ENCODE measurements at places on chromosomes 5 and 9.

DNA sequence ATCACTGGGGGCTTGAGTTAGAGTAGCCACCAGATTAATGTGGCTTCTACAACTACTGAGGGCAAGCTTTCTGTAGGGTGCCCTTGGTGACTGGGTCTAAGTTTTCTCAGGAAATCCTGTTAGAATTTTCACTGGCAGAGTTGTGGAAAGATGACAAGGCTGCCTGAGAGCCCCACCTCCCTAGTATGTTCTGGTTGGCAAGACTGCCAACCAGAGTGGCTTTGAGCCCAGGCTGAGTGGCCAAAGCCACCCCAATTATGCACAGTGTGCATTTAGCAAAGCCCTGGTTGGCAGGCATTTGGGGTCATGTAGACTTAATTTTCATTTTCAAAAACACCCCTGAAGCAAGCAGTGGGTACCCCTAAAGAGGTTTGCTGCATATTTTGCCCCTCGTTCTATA lies 136.7 kb upstream of the HAPLN1 start:
- DNase-seq: no peak

DNA sequence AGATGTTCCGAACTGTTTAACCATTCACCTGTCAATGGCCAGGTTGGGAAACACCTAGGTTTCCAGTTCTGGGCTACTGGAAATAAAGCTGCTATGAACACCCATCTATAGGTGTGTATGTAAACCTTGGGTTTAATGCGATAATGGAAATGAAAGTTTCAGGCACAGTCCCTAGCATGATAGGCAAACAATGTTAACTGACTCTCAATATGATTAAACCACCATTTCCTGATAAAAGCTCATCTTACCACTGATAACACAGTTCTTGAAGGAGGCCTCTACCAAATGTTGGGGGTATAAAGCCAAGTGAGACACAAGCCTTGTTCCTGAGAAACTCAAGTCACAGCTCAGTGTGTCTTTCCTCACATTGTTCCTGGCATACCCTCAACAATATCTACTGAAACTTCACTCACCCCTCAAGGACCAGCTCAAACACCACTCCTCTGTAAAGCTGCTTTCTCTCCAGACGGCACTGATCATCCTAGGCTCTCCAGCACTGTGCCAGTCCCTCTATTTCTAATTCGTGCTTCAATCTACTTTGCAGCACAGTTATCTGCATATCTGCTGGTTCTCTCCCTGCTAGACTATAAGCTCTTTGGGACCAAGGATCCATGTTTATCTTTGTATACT lies 15.8 kb downstream of the RAB14 start:
- no peak for DNase-seq

GRCh38 chr9:13673348-13673747 lies 393.9 kb upstream of the MPDZ start:
- no peak for DNase-seq

DNA sequence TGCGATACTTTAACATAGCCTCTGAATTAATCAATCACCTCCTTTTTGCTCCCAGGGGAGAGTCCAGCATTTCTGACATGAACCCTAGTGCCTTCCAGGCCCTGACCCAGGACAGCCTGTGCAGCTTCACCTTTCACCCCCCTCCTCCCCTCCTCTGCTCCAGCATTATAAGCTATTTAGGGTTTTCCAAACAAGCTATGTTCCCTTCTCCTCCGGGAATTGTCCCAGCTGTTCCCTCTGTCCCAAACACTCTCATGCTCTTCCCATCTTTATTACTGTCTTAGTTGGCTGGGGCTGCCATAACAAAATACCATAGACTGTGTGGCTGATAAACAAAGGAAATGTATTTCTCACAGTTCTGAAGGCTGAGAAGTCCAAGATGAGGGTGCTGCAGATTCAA lies 161.5 kb downstream of the EBF1 start:
- no peak for DNase-seq

GRCh38 chr5:140025736-140026135 lies 17.4 kb downstream of the NRG2 start:
- DNase-seq: no peak

GRCh38 chr5:126931963-126932660 lies 98.2 kb downstream of the MARCHF3 start:
- DNase-seq: no peak

- DNase-seq: no peak
Measured at GRCh38 chr5:7759257-7759871, 91.6 kb downstream of the CFAP90 start.

DNA sequence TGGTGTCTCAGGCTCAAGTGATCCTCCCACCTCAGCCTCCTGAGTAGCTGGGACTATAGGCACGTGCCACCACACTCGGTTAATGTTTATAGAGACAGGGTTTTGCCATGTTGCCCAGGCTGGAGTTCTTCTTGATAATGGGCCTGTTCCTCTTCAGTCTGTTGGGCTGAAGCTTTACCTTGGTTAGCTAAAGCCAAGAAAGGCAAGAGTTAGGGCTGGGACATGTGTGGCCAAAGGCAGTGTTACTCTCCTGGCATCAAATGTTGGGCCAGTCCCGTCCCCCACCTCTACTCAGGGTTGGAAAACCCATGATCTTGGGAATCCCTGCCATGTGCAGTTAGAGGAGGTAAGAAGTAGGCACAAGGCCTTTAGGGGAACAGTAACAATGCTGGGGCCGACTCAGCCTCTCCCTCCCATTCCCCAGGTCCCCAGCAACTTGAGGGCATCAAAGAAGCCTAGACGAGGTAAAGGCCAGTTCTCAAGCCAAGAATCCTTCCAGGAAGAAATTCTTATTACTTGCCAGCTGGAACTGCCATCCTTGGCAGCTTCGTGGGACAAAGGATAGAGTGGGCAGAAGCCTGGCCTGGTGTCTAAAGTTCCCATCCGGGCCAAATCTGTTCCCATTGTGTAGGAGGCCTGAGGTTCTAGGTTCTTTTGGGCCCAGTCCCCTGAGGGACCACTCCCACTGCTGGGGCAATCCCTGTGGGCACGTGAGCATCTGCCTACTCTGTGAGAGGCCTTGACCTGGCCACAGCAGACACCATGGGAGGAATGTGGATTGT lies 4.5 kb downstream of the EGR1 start:
- DNase-seq: no peak

DNA sequence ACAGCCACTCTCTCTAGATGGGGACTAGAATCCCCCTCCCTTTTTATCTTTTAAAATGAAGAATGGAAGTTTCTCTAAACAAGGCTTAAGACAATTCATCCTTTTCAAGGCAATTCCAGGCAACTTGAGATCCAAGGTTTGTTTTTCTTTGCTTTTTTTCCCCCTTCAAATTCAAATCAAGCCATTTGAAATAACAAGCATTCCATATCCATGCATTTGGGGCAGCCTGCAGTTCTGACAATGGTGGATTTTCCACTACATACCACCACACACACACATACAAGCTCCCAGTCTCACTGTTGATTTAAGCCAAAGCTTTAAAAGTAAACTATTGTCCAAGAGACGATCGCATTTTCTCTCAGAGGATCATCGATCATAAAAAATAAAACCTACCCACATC lies 424 bp downstream of the INSYN2B start:
- no peak for DNase-seq

- DNase-seq: no peak
Measured at GRCh38 chr5:180380856-180381255, 27.7 kb upstream of the GFPT2 start.

- DNase-seq: no peak
Measured at GRCh38 chr5:66454186-66455078, 141.8 kb upstream of the MAST4 start.

DNA sequence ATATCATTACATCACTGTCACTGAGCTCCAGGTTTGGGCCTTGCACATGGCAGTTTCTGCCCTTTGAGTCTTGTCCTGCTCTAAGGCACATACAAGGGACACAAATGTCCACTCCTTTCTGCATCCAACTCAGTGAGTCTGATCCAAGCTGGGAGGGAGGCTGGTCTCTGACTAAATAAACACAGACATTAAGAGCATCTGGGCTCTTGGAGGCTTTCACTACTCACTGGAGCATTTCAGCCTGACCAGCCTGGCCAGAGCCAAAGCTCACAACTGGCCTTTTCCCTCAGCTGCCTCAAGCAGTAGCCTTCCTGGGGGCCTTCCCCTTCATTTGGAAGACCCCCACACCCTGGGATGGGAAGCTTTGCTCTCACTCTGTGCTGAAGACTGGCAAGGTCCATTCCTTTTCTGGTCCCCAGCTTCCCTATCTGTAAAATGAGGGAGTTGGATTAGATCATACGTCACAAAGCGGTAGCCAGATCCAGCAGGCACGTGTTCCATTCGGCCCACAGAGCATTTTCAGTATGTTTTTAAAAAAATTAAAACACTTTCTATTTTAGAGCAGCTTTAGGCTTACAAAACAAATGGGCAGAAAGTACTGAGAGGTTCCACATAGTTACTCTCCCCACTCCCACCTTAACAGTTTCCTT lies 58.6 kb upstream of the XPA start:
- no peak for DNase-seq

GRCh38 chr5:55306641-55307382 lies 682 bp downstream of the DHX29 start:
- no peak for DNase-seq

DNA sequence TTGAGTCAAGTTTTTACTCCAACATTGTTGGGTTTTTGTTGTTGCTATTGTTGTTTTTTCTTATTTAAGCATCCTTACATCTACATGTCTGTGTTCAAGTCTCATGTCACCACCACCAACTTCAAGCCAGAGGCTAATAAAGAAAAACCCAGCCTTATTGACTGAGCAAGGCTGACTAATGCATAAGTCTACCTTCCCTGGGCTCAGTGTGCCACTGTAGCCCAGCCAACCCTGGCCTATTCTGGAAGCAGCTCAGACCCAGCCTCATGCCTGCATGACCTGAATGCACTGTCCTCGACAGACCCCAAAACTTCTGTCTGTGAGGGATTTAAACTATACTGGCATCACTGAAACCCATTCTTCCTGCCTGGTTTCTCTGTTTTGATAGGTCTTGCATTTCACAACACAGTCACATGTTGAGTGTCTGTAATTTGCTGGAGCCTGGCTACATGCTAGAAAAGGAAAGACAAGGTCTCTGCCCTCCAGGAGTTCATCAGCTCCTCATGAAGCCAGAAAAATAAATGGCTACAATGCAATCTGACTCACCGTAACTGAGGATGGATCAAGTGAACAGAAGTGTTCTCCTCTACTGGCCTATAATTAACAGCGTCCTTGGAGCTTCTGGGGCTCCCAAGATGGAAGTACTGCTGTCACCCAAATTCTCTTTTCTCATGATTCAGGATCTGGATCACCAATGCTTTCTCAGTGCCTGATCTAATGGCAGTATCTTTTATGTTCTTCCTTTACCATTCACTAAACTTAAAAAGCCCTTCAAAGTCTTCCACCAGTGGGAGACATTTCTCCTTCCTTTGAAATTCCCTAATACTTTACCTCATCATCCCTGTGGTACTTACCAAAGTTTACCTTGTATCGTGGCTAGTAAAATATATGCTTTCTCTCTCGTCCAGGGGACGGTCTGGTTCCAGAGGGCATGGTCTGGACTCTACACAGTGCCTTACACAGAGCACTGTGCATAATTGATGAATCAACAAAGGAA lies 103.9 kb upstream of the IFNE start:
- DNase-seq: no peak

DNA sequence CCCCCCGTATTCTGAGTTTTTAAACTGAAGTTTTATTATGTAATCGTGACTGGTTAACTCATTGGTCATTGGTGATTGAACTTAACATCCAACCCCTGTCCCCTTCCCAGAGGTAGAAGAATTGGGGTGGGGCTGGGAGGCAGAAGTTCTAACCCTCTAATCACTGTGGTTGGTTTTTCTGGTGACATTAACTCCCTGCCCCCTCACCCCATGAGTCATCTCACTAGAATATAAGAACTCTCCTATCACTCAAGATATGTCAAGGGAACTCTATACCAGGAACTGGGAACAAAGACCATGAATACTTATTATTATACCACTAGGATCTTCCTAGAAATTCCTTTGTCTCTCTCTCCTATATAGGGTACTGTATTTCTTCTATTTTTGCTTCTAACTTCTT lies 52.3 kb upstream of the CAVIN4 start:
- DNase-seq: no peak

- DNase-seq: no peak
Measured at GRCh38 chr5:68798877-68799843, 294.7 kb upstream of the SLC30A5 start.

DNA sequence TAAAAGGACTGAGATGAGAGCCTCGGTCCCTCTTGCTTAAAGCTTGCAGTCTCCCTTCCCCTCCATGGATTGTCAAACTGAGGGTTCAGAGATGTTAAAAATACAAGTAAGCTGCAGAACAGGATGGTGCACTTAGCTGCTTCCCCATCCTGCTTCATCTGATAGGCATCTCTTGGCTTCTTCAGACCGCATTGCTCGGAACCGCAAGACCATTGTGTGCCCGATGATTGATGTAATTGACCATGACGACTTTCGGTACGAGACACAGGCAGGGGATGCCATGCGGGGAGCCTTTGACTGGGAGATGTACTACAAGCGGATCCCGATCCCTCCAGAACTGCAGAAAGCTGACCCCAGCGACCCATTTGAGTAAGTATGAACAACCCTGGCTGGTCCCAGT lies 65.5 kb upstream of the SAP30L start:
- DNase-seq: no peak

DNA sequence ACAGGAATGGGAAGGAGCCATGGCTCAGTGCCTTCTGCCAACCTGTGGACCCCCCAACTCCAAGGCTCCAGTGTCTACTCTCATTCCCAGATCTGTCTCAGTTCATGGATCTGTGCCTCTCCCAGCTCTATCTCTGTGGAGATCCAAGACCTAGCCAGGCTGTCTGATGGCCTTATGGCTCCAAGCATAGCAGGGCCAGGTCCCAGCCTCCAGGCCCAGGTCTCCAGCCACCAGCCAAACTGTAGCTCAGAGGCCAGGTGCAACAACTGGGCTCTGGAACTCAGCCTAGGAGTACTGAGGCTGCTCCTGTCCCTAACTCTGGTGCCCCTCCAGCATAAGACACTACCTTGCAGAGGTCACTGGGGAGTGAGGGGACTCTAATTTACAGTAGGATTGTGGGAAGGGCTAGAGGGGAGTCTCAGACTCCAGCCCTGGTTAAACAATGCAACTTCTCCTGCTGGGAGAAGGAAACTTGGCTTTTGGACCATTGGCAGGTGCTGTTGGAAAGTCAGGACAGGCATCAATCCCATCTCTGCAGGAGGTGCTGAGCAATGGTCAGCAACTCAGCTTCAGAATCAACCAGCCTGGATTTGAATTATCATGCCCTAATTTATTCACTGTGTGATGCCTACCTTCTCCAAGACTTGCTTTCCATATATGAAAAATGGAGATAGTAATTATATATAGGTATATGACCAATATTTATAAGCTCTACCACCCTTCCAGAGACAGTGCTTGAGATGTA lies 63.0 kb downstream of the PCDH1 start:
- no peak for DNase-seq

- DNase-seq: no peak
Measured at GRCh38 chr5:60687927-60688720, 11.8 kb downstream of the DEPDC1B start.

- no peak for DNase-seq
Measured at GRCh38 chr9:125968714-125969374, 221.7 kb downstream of the PBX3 start.

- no peak for DNase-seq
Measured at GRCh38 chr5:83846624-83847350, 126.1 kb upstream of the HAPLN1 start.

Data from stimulated activated CD4-positive, alpha-beta T cell treated with anti-CD3 and anti-CD28 coated beads, Interleukin-1b, Interleukin-23, amount 100 ng/mL, for 1 hour (primary cell).